ENCODE measurements at places on chromosomes 1 and 21.

GRCh38 chr1:55969322-55969721 lies 610.0 kb downstream of the PLPP3 start:
- no peak for DNase-seq

DNA sequence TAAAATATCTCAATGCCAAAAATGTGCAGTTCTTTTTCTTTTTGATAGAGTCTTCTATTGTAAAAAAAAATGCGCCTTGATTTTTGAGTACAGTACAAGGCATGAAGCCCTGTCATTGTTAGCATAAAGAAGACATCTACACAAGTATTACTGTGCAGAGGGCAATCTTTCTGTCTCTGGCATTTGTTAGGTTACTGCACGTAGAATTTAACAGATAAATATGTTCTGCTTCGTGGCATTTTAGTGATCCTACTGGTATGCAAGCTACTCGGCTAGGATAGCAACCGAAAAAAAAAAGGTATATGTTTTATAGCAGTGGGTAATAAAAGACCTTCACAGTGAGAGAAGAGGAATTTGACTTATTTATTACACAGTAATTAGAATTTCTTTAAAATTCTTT lies 492.9 kb upstream of the ADGRL2 start:
- DNase-seq = no peak

DNA sequence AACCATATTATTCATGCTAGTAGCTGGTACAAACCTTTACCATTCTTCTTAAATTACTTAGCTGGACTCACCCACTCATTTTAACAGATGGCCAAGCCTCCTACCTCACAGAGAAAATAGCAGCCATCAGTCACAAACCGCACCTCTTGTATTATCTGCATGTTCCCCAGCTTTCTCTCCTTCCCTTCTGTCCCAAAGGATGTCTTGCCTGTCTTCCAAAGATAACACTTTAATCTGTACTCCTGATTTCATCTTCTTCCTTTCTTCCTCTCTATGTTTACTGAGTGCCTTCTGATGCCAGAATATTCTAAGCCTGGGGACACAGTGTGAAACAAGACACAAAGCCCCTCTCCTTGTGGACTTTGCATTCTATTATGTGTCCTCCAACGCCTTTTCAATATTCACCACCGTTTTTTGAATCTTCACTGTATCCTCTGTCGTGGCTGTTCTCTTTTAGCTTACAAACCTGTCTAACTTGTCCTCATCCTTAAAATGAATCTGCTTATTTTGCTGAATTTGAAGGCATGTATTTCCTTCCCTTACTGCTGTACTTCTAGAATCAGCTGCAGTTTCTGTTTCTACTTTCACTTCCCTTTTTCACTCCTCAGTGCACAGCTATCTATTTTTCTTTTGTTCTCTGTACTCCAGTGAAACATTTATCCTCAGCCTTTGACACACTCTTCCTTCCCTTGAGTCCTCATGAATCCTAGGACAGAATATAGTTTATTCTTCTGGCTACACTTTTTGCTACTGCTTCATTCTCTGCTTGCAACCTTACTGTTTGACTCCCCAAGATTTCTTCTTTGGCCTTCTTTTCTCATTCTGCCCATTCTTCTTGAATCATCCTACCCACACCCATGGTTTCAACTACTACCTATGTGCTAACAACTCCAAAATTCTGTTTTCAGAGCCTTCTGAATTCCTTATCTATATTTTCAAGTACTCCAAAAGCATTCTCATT lies 216.9 kb upstream of the SAMSN1 start:
- no peak for DNase-seq

GRCh38 chr1:119005724-119006405 lies 17.7 kb upstream of the TBX15 start:
- no peak for DNase-seq

- no peak for DNase-seq
These were observed 41.9 kb downstream of the NEK2 start for GRCh38 chr1:211633524-211633846.

- no peak for DNase-seq
These were observed 6.9 kb downstream of the PTPRF start for GRCh38 chr1:43537423-43538142.

- no peak for DNase-seq
These were observed 21.1 kb downstream of the IPO9 start for GRCh38 chr1:201850053-201850397.

- no peak for DNase-seq
These were observed 9.9 kb downstream of the WNT9A start for GRCh38 chr1:227937838-227938145.

DNA sequence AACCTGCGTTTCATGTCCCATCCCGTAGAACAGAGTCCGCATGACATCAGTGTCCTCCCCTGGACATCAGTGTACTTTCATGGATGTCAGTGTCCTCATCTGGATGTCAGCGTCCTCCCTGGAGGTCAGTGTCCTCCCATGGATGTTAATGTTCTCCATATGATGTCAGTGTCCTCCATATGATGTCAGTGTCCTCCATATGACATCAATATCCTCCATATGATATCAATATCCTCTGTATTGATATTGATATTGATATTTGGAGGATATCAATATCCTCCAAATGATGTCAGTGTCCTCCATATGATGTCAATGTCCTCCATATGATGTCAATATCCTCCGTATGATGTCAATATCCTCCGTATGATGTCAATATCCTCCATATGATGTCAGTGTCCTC lies 284.9 kb downstream of the AJAP1 start:
- no peak for DNase-seq

DNA sequence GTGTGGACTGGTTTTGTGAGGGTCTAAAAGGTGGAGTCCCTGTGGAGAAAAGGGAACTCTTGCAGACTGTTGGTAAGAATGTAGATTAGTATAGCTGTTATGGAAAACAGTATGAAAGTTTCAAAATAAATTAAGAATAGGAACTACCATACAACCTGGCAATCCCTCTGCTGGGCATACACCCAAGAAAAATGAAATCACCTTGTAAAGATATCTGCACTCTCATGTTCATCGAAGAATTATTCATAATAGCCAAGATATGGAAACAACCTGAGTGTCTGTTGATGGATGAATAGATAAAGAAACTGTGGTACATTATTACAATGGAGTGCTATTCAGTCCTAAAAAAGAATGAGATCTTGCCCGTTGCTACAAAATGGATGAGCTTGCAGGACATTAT lies 109.6 kb downstream of the TBX19 start:
- no peak for DNase-seq

DNA sequence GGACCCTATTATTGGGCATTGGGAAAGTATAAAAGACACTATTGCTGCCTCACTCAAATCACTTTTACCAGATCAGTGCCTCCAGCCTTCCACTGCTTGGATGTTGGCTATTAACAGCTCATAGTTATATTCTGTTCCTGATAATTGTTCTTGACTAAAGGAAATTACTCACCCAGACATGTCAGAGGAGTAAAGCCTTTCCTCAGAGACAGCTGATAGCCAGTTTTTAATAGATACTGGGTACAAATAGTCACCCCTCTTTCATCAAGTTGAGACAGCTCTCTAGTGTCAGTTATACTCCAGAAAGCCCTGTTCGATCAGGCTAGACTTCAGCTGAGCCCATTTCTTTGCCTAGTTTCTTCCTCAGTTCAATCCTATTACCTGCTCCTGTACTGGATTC lies 876.1 kb upstream of the B3GALT2 start:
- DNase-seq = no peak

DNA sequence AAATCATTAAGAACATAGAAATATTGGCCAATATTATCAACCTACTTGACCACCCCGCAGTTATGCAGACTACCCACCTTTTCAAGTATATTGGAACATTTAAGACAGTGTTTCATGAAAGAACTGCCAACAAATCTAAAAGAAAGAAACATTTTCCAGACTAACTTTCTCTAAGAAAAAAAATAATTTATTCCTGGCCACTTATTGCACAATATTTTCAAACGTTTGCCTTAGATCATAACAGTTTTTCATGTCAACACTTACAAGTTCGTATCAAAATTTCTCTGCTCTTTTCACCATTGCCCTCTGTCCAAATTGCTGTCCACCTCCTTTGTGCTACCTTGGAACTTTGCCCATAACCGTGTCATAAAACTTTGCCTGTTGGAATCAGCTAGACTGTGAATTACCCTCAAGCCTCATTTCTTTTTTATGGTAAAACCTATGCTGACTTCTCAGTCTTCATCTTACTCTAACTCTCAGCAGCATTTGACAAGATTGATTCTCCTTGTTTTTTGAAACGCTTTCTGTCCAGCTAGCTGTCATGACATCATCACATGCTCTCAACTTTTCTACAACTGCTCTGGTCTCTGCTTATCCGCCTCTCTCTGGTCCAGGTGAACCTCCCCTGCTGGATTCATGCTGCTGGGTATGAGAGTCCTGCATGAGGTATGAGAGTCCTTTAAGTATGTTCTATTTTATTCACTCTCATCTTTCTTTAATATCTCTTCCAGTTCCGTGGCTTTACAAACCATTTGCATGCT lies 92.8 kb upstream of the CHRM3 start:
- no peak for DNase-seq

- no peak for DNase-seq
These were observed 135.7 kb downstream of the ACTL8 start for GRCh38 chr1:17890815-17891191.

DNA sequence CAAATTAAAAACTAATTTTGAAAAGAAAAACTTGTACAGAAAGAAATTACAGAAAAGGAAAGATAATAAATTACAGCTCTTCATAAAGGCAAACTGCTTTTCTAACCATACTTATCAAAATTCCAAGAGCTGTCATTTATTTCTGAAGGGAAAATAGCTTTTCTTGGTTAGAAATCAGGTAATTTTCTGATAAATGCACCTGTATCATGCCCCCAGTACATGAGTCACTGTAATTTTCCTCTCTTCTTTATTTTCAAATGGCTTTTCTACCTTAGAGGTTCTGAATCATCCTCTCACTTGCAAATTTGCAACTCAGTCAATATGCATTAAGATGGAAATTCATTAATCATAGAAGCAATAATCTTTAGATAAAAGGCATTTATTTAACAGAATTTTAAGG lies 100.1 kb downstream of the SLC35F3 start:
- DNase-seq = no peak

- no peak for DNase-seq
These were observed 342.4 kb downstream of the USP25 start for GRCh38 chr21:16072221-16072620.

DNA sequence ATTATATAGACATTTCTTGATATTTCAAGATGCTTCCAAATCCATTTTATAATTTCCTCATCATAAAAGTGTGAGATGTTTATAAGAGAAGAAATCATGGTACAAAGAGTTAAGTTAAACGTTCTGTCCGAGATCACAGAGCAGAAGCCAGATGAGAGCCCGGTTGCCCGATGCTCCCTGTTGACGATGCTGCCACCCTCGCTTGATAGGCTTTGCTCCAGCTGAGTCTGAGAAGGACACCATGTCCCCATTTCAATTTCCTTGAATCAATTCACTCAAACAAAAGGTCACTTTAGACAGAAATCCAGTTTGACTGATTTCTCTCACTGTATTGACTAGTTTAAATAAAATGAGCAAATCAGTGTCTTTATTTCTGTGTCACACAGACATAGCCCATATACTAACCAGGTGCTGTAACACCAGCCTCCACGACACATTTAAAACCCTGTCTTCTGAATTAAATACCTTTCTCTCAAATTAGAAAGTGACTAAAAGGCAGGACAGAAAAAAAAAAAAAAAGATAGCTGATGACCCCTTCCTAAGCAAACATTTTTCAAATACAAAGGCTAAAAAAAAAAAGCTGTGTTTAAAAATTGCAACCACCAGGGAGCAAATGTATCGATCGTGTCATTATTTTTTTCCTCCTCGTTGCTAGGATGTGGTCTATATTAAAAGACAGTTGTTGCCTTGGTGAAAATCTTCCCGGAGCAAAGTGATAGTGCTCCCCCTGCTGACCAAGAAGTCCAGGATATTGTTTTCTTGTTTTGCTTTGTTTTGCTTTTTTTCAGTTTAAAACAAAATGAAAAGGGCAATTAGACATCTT lies 35.2 kb downstream of the DNASE2B start:
- peak; percentile 83 for DNase-seq

GRCh38 chr1:6465461-6466005 lies 440 bp downstream of the TNFRSF25 start:
- DNase-seq = peak; percentile 45

DNA sequence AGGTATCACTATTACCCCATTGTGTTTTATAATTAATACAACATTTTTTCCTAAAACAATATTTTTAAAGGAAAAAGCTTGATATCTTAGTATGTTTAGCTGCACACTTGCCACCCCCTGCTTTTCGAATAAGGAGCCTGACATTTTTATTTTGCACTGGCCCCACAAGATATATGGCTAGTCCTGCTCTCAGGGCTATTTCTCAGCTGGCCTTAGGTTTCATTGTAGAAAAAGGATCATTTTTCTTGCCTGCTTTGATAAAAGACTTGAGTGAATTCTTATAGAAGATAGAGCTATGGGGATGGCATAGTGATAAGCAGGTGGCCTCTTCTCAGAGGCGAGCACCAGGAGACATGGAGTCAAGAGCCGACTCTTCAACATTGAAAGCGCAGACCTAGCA lies 167.0 kb downstream of the FAM78B start:
- no peak for DNase-seq

DNA sequence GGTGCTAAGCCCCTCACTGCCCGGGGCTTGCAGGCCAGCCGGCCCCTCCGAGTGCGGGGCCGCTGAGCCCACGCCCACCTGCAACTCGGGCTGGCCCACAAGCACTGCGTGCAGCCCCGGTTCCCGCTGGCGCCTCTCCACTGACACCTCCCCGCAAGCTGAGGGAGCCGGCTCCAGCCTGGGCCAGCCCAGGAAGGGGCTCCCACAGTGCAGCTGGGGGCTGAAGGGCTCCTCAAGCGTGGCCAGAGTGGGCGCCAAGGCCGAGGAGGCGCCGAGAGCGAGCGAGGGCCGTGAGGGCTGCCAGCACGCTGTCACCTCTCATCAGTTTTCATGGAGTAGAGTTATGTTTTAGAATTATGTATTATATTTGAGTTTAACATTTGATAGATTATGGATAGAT lies 176.5 kb upstream of the FAM78B start:
- DNase-seq = no peak

GRCh38 chr1:173176246-173176645 lies 30.9 kb downstream of the TNFSF4 start:
- no peak for DNase-seq

- DNase-seq = no peak
These were observed 119.7 kb downstream of the PROX1 start for GRCh38 chr1:214107322-214108096.

DNA sequence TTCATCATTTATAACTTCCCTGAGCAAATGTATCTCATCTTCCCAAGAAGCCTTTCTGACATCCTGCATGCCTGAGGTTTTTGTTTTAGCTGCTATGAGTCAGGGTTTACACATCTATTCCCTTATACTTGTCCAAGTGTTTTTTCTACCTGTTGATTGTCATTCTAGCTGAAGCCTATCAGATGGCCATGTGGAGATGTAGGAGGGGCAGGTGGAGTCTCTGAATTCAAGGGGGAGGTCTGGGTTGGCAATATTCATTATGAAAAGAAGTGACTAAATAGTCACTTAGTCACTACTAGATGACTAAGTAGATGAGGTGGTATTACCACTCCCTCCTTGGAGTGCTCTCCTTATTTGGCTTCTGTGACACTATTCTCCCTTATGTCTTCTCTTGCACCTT lies 52.4 kb downstream of the XCL1 start:
- no peak for DNase-seq

- DNase-seq = no peak
These were observed 704 bp downstream of the CAPZA1 start for GRCh38 chr1:112620377-112620695.

GRCh38 chr1:2587071-2587859 lies 688 bp downstream of the PRXL2B start:
- DNase-seq = no peak

- no peak for DNase-seq
These were observed 52.4 kb downstream of the ARHGEF10L start for GRCh38 chr1:17591814-17592430.

Measured in NCI-H2081 (cell line).